ENCODE measurements at places on chromosomes 16 and 17. TPM values are rescaled to one million over a fixed set of nuclear protein-coding genes. Genes with fewer than 3 reads are reported as not detected.

- H3K4me3 ChIP-seq, result no peak overlapping the region
- peaks cover 8% of the 10 kb centered on the region for H3K4me1 ChIP-seq
- H3K36me3 ChIP-seq, result no peaks in the 10 kb centered on the region
These were observed 65.2 kb upstream of the SMIM36 start for GRCh38 chr17:55576237-55576995.

Gene CDH3
- 0.31 TPM for total RNA-seq

- no peak for DNase-seq
- H3K4me1 ChIP-seq, result peaks cover 38% of the 10 kb centered on the region
- H3K36me3 ChIP-seq, result peaks cover 4% of the 10 kb centered on the region
- peak within 1 kb of the TSS; percentile 45 for H3K4me3 ChIP-seq
- no peak within 1 kb of the TSS for H3K27ac ChIP-seq
- peaks cover 87% of the 10 kb centered on the region for H3K27me3 ChIP-seq
These were observed at the start of gene MT1A for GRCh38 chr16:56637814-56638750. MT1A (plus strand) TSS chr16:56638666; CDS start chr16:56638739, 73 bp downstream.

Gene PDE6G
- total RNA-seq, result 19.8 TPM

Gene EMP2
- not detected for total RNA-seq

- H3K36me3 ChIP-seq, result no peaks in the 10 kb centered on the region
- peaks cover 11% of the 10 kb centered on the region for H3K27me3 ChIP-seq
- no peak overlapping the region for H3K4me3 ChIP-seq
- no peak for DNase-seq
- no peak overlapping the region for H3K27ac ChIP-seq
- no peaks in the 10 kb centered on the region for H3K4me1 ChIP-seq
These were observed 37.5 kb upstream of the ACSM2B start for GRCh38 chr16:20613481-20614185.

Gene C17orf78
- total RNA-seq, result not detected

Gene RBFOX1
- total RNA-seq, result not detected

DNA sequence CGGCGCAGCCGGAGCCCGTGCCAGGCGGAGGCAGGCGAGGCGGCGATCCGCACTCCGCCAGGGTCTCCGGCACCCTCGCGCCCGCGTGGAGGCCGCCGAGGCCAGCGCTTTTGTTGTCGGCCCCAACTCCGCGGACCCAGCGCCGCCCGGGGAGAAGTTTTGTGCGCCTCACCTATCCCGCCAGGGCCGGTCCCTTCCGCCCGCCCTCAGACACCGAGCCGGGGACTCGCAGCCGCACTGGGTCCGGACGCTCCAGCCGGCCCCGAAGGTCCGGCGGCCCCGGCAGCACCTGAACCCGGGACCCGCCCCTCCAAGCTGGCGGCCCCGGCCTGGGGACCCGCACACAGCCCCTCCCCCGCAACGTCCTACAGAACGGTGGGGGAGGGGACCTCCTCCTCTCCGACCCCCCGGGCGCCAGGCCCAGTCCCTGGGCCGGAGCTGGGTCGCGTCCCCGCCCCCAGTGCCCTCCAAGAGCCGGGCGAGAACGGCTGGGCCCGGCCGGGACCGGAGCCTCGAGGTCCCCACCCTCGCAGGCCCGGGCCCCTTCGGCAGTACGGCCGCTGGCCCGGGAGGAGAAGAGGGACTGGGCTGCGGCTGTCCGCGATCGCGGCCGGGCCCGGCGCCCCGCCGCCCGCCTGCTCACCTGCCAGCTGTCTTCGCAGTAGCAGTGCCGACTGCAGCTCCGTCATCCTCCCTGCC, 698 bp downstream of the UBE2G1 start:
- H3K4me3 ChIP-seq, result peak overlapping the region; percentile 67
- DNase-seq, result peak; percentile 39
- H3K27ac ChIP-seq, result no peak overlapping the region
- peaks cover 35% of the 10 kb centered on the region for H3K4me1 ChIP-seq

GRCh38 chr16:26598061-26598460, 468.7 kb upstream of the C16orf82 start:
- peak overlapping the region; percentile 11 for H3K4me3 ChIP-seq
- peaks cover 4% of the 10 kb centered on the region for H3K27me3 ChIP-seq
- H3K27ac ChIP-seq, result peak overlapping the region; percentile 91
- DNase-seq, result peak; percentile 85

DNA sequence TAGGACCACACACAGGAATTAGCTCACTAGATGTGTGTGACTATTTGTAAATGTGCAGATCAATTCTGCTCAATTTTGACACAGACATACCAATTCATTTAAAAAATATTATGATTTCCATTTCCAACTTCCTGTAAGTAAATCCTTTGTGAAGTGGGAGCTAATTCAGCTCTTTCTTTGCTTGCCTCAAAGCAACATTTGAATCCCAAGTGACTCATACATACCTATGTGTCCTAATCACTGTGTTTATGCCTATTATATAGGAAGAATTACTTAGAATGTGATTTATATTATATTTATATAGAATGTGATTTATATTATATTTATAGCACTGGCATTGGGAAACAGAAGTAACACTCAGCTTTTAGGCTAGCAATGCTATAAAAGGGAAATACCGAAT, 195.9 kb upstream of the C17orf78 start:
- peaks cover 15% of the 10 kb centered on the region for H3K36me3 ChIP-seq
- H3K27me3 ChIP-seq, result no peaks in the 10 kb centered on the region

DNA sequence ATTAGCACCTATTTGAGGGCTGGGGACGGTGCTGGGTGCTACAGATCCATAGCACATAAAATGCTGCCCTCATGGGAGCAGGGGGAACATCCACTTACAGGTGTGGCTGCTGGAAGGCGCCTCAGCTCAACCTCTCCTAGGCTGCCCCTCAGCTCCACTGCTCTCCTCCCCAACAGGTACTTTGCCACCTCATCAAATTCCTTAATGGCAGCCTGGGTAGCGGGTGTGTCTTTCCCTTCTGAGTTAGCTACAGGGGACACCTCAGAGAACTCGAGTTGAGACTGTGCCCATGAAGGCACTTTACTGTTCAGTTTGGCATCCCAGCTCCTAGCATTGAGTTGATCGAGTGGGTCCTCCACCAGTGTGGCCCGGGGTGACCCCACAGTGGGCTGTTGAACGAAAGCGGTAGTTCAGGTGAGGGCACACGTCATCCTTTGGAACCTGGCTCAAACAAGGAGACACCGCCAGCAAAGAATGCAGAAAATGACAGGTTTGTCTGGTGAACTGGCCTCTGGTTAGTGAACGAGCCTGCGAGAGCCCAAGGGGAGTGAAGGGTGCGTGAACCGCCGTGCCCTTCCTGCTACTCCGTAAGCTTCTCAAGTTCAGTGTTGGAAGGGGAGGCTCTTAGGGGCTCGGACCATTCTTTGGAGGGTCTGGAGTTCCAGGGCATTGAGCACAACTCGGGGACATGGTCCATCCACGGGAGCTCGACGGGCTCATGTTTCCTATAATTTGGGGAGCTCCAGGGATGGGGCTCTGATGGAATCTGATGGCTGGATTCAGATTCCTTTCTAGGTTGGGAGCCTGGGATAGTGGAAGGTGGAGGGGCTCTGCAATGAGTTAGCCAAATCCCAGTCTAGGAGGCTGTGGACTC, 3.5 kb upstream of the CMIP start:
- H3K27me3 ChIP-seq, result peaks cover 59% of the 10 kb centered on the region
- no peaks in the 10 kb centered on the region for H3K36me3 ChIP-seq
- no peak overlapping the region for H3K27ac ChIP-seq

Gene MPO
- total RNA-seq, result not detected

GRCh38 chr17:6548034-6548433, 8.3 kb downstream of the PITPNM3 start:
- no peaks in the 10 kb centered on the region for H3K36me3 ChIP-seq
- H3K27ac ChIP-seq, result peak overlapping the region; percentile 61
- H3K4me3 ChIP-seq, result no peak overlapping the region
- H3K27me3 ChIP-seq, result peaks cover under 1% of the 10 kb centered on the region
- H3K4me1 ChIP-seq, result peaks cover 13% of the 10 kb centered on the region
- no peak for DNase-seq

GRCh38 chr16:89738538-89739317, 17.4 kb downstream of the ZNF276 start:
- DNase-seq, result no peak
- peak overlapping the region; percentile 25 for H3K27ac ChIP-seq
- peaks cover 69% of the 10 kb centered on the region for H3K36me3 ChIP-seq
- H3K4me3 ChIP-seq, result no peak overlapping the region

Gene CDH8
- total RNA-seq, result not detected

DNA sequence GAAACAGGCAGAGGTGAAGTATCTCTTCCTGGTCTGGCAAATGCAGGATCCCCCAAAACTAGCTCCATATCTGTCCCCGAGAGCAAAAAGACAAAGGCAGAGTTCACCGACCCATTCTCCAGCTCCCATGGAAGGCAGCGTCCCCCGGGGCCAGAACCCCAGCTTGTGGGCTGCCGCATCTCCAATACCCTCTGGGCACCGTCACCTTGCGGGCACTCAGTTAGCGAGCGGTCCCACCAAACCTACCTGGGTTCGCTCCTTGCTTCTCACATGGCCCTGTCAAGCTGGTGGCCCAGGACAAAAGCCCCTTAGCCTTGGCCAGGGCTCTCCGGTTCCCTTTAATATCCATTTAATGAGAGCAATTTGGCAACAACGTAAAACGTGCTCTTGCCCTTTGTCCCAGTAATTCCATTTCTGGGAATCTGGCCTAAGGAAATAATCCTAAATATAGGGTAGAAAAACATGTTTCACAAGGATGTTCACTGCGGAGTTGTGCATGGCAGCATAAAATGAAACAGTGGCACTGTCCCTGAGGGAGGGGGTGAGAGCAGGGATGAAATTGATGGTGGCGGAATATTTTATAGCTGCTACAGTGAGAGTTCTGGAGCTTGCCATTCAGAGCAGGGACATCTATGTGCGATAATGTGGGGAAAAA, 157.1 kb downstream of the CMIP start:
- DNase-seq, result no peak
- no peak overlapping the region for H3K27ac ChIP-seq
- H3K4me3 ChIP-seq, result no peak overlapping the region

DNA sequence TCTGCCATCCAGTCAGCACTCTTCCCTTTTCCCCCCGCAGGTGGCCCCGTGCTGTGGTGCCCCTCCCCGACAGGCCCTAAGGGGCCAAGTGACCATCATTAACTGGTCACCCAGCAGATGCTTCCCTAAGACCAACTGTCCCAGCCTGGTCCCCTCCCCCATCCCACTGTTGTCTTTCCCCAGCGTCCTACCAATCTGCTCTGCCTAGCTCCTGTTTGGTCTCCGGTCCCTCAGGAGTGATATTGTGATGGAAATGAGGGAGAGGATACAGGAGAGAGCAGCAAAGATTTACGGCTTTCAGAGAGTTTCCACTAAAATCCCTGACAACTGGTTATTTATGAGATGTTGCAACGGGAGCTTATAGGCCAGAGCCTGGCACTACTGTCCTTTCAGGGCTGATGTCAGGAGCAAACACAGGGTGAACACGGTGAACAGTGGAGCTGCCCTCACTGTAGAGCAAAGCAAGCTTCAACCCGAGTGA, 1.4 kb upstream of the TTLL6 start:
- DNase-seq, result no peak
- peaks cover 52% of the 10 kb centered on the region for H3K27me3 ChIP-seq
- H3K36me3 ChIP-seq, result no peaks in the 10 kb centered on the region

- H3K4me1 ChIP-seq, result peaks cover 7% of the 10 kb centered on the region
- H3K4me3 ChIP-seq, result peak within 1 kb of the TSS; percentile 32
- no peak within 1 kb of the TSS for H3K27ac ChIP-seq
These were observed at the start of gene DOC2B for GRCh38 chr17:181245-182049. DOC2B (minus strand) TSS chr17:181650; CDS start chr17:181479, 171 bp downstream.

- no peaks in the 10 kb centered on the region for H3K36me3 ChIP-seq
- H3K4me1 ChIP-seq, result no peaks in the 10 kb centered on the region
- H3K27me3 ChIP-seq, result no peaks in the 10 kb centered on the region
These were observed 244.9 kb downstream of the CA10 start for GRCh38 chr17:51913491-51914205.

GRCh38 chr17:3761036-3761917, 37.6 kb downstream of the HASPIN start:
- peaks cover 7% of the 10 kb centered on the region for H3K36me3 ChIP-seq
- H3K27me3 ChIP-seq, result peaks cover 2% of the 10 kb centered on the region
- DNase-seq, result no peak
- no peak overlapping the region for H3K4me3 ChIP-seq
- H3K4me1 ChIP-seq, result peaks cover 38% of the 10 kb centered on the region

Gene ACSM5
- total RNA-seq, result not detected

DNA sequence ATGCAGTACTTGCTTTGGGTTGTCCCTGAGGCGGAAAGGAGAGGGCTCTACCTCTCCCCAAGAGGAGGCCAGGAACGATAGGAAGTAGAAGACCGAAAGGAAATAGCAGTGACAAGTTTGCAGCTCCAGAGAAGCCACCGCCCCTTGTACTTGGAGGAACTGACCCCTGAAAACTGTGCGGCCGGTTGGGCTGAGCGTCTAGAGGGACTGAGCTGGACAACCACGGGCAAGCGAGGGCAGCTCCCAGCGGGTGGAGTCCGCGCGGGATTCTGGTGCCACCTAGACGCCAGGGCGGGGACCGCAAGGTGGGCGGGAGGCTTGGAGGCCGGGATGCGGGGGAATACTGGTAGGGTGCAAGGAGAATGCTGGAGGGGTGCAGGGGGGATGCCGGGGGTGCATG, 1.3 kb upstream of the SLC6A4 start:
- DNase-seq, result no peak
- no peak overlapping the region for H3K27ac ChIP-seq
- H3K36me3 ChIP-seq, result no peaks in the 10 kb centered on the region
- peaks cover 78% of the 10 kb centered on the region for H3K27me3 ChIP-seq
- peak overlapping the region; percentile 28 for H3K4me3 ChIP-seq

GRCh38 chr16:25093208-25094061, 18.1 kb upstream of the LCMT1 start:
- DNase-seq, result no peak
- H3K4me1 ChIP-seq, result peaks cover 27% of the 10 kb centered on the region
- peak overlapping the region; percentile 38 for H3K4me3 ChIP-seq
- peaks cover 4% of the 10 kb centered on the region for H3K27me3 ChIP-seq

Gene NPTX1
- total RNA-seq, result 86.1 TPM

Measured in activated CD4-positive, alpha-beta T cell treated with anti-CD3 and anti-CD28 coated beads, Interleukin-2, amount 10 ng/mL, durations not matched to agents 7 days and 5 days (primary cell).